NCI-H446 (cell line): ENCODE measurements at places on chromosomes 3 and 15.

DNA sequence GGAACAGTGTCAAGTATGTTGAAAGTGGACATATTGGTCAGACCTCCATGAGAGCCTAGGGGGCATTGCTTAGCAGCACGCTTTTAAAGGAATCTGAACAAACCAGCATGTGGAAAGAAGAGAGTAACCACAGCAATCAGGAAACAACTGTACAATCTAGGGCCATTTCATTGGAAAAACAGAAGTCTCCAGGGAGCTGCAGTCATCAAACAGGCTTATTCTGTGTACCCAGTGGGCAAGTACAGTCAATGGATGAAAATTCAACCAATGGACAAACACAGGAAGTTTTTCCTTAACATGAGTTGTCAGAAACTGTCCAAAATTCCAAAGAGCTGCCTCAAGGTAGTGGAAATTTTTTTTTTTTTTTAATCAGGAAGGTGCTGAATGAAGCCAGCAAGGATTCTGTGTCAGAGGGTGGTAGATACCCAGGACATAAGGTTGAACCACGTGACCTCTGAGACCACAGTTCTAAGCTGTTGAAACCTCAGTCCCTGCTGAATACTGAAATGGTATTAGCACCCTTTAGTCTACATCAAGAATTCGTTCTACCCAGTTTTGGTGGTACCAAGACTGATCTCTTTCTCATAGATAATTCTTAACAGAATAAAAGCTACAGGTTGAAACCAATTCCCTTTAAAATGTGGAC, 4.4 kb upstream of the DLG1 start:
- no peak for DNase-seq

- DNase-seq, result no peak
Measured at GRCh38 chr3:192494174-192494573, 233.2 kb downstream of the FGF12 start.

DNA sequence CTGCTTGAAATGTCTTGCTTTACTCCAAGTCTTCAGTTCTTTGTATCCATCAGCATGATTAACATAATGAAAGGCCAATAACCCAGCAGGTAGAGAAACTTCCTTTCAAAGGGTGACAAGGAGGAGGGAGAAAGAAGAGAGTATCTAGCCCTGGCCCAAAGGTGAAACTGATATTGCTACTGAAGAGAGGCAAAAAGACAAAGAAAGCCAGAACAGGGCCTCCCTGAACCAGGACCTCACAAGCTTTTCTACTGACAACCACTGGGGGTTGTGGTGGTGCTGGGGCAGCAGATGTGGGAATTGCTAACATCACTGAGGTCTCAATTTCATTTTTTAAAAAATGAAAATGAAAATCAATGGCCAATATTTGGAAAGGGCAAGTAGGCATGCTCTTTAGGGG, 234.1 kb downstream of the RSL24D1 start:
- DNase-seq, result no peak

- DNase-seq, result no peak
Measured at GRCh38 chr3:160792540-160792939, 36.5 kb downstream of the PPM1L start.

DNA sequence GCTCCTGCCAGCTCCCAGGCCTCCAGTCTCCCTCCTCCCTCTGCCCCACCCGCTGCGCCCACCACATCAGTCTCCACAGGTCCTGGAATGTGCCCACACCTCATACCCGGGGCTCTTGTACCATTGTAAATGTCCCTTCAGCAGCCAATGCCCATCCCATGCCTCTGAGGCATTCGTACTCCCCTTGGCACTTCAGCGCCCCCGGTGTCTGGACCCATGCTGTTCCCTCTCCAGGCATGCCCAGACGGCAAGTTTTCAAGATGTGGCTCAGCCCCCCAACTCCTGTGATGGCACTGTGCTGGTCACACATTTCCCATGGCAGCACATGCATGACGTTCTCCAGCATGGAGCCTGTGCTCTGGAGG, 13.3 kb downstream of the PLXND1 start:
- no peak for DNase-seq

- DNase-seq, result no peak
Measured at GRCh38 chr15:25243800-25244097, 195.1 kb downstream of the UBE3A start.
